ENCODE measurements at places on chromosomes 3 and 15.

DNA sequence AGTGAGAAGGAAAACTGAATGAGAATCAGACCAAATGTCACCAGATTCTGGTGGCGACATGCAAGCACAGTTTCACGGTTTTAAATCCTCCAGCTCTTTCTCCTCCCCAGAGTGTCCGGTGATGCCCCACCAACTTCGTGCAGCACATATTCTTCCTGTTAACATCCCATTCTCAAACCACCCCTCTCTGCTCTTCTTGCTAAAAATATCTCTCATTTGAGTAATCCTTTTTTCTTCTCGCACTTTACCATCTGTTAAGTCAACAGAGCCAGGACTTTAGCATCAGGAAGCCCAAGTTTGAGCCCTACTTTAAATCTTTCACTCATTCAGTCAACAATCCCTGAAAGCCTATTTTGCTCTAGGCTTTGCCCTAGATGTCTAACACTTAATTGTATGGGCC lies 68.2 kb upstream of the VGLL4 start:
- no peak for DNase-seq

GRCh38 chr3:107920538-107920937 lies 170.3 kb downstream of the CD47 start:
- DNase-seq, result no peak

GRCh38 chr3:194198938-194199337 lies 63.0 kb downstream of the HES1 start:
- no peak for DNase-seq

DNA sequence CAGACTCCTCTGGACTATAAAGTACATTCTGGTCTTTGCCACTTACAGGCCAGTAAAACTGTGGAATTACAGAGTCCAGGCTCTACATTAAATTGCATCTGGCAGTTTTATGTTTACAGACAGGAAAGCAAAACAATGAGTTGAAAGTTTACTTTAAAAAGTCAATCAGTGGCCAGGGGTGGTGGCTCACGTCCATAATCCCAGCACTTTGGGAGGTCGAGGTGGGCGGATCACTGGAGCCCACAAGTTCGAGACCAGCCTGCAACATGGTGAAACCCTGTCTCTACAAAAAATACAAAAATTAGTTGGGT lies 53.8 kb downstream of the TM4SF4 start:
- DNase-seq, result no peak

DNA sequence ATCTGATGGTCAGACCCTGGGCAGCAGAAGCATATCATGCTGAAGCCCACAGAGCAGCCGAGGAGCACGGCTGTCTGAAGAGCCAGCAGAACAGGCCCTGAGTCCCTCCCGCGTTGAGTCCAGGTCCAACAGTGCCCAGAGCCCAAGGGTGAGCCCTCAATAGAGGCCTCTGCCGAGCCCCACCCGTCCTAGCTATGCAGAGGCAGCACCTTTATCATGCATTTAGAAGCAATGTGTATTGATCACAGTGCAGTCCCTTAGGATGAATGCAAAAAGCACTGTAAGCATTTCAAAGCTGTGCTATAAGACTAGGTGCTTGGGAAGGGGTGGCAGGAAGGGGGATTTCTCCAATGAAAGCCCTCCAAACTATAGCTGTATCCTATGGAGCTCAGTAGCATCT lies 208.5 kb downstream of the GABRB3 start:
- no peak for DNase-seq

DNA sequence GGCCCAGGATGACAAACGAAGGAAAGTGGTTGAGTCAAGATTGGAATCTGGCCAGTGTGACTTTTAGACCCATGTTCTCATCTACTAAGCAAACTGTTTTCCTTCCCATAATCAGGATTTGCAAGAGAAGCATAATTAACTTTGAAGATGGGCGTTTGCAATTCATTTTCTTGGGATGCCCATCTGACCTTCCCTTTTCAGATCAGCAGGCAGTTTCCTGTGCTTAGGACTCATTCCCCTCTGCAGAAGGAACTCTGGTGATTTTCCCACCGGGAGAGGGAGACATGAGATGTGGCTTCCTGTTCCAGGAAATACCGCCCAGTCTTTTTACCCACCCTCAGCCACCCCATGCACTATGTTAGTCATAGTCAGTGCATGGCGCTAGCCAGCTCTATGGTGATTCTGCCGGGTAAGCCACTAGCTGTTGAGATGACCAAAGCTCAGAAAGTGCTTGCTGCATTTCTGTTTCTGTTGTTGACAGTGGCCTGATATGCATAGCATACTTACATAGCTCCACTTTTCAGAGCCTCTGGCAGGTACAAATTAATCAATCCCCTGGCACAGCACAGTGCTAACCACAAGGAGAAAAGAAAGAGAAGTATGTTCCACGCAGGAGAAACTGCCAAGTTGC lies 129.4 kb downstream of the VGLL4 start:
- DNase-seq, result no peak

GRCh38 chr3:147652651-147653366 lies 243.6 kb downstream of the ZIC1 start:
- no peak for DNase-seq

DNA sequence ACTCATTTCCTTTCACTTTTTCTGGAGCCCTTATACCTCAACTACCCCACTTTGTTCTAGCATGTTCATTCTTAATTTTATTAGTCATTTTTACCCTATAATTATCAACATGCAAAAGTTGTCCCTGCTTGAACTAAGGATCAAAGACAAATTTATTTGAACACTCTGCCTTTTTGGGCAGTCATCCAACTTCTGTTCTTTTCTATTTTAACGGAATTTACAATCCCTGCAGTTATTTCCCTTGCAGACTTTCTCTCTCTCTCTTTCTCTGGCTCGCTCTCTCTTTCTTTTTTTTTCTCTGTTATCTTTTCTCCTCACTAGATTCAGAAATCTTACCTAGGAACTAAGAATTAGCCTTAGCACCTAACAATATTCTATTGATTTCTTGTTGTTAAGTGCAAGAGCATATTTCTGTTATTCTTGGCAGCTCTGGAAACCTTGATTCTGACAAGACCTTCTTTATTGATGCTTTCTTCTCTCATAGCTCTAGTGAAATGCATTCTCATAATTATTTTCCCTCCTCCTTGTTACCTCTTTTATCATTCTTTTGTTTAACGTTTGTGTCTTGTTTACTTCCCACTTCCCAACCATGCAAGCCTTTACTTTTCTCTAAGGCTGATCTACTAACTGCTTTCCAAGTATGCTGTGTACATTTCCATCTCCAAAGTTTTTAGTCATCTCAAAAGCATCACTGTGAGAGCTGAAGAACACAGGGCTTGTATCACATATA lies 951.6 kb downstream of the DIPK2A start:
- DNase-seq, result no peak

DNA sequence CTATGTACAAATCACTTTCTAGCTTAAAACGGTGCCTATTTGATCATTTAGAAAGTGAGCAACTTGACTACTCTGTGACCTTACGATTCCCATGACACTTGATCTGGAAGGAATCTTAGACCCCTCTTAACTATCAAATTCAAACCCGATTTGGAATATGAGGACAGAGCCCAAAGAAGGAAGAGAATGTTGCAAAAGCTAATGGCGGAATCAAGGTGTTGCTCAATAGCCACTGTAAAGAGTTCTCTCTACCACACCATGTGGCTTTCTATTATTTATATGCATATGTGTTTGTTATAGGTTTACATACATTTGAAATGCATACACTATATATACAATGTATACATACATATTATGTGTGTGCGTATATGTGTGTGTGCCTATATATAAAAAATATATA lies 39.9 kb downstream of the PYDC2 start:
- no peak for DNase-seq

DNA sequence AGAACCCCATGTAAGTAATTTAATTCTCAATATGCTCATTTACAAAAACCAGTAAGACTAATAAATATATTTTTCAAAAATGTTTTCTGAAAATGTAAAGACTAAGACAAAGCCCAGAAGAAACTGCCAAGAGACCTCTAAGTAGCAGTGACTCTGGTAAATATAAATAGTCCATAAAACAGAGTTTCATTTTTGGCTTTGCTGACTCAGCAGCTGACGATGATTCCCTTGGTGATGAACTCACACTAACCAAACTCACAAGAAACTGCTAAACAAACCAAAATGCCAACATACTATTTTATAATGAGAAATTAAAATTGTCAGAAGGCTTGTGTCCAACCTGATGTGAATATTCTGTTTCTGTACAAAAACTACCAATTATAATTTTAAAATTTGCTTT lies 31.5 kb upstream of the IMPG2 start:
- DNase-seq, result no peak

DNA sequence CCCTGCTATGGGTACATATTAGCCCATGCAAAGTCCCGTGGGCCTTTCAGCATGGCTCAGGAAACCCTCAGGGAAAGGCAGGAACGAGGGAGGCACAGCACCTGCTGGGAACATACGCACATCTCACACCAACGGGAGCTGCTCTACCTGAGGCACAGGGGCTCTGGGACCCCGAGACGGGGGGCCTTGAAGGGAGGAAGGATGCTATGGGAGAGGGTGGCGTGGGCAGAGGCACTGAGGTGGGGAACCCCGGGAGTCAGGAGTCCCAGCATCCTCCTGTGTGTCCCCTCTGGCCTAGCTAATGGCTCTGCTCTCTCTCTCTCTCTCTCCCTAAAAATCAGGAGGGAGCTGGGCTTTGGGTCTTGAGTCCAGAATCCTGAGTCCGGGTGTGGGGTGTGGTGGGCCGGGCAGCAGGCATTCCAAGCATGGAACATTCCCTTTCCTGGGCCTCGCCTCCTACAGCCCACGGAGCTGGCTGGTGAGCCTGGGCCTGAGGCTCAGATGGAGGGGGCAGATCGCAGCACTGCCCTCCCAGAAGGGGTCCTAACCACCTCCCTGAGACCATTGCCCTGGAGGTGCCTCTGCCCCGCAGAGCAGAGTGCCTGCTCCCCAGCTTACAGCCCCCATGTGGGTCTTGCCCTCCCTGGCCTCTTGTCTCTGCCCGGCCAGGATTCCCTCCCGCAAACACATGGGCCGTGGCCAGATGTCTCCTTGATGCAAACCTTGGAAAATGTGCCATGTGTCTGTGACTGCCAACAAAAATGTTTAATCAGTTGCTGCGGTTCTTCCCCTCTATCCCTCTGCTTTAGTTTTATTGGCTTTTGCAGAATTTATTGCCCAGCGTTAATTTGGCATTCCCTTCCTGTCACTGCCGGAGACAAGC lies 101.6 kb downstream of the TMEM266 start:
- no peak for DNase-seq

DNA sequence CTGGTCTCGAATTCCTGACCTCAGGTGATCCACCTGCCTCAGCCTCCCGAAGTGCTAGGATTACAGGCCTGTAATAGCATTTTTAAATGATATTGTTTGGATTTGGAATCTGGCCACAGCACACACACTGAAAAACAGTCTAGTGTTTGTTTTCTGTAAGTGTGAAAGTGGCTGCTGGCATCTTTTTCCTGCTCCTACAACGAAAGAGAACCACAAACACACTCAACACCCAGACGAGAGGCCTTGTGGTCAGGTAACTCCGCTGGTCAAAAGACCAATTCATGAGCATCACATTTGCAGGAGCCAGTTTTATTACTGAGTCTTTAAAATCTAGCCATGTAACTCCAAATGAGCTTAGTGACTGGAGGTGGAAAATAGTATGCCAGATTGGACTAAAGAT lies 50.2 kb downstream of the IMPG2 start:
- no peak for DNase-seq

- DNase-seq, result no peak
Measured at GRCh38 chr15:55434989-55435825, 26.9 kb downstream of the PIERCE2 start.

GRCh38 chr15:45734260-45734711 lies 99.5 kb downstream of the SQOR start:
- DNase-seq, result no peak

DNA sequence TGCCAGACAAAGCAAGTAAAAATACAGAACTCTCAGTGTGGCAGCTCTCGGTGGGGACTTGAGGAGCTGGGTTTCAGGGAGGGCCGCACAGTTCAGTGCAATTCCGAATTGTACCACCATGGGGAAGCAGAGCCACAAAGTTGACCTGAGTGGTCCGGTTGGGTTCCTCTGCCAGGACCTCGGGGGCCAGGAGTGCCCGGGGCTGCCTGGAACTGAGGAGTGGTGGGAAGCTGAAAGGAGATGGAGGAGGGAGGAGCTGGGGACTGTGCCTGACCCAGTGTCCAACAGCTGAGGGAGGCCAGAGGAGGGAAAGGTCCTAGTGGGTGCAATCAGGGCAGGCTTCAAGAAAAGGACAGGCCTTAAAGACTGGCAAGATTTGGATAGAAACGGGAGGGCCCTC lies 32.2 kb upstream of the TRH start:
- DNase-seq, result no peak

- no peak for DNase-seq
Measured at GRCh38 chr15:64865998-64866520, 24.3 kb downstream of the PLEKHO2 start.

DNA sequence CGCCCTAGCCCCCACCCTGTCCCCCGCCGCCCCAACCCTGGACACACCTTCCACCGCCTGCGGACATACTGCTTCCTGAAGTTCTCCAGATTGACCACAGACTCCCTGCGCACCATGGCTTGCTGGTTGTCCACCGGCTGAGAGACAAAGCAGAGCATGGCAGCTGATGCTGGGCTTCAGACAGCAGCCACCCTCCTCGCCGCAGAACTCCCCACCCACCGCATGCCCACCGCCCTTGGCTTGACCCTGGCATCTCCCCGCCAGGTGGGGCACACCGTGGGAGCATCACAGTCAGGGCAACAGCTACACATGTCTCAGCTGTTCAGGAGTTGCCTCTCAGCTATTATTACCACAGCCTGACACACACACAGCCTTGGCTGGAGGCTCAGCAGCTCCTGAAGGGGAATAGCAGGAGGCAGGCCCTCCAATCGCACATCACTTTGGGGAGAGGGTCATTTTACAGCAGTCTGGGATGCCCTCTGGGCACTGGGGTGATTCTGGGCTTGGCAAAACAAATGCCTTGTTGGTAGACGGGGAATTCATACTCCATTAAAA lies 78.4 kb upstream of the HERC1 start:
- DNase-seq, result no peak

DNA sequence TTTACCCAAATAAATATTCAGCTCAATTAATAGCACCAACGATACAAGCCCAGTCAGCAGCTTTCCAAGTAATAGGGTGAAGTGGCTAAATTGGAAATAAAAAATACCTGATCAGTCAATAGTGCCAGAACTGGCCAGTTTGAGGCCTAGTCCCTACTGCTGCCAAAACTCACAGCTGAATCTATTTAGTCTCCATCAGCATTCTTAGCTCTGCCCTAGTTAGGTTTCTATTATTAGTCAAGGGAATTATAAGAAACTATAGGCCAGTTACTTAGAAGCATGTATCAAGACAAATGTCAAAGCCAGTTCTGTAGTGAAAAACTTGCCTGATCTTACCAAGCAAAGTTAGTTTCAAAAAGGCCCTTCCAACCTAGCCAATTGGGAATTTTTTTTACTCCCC lies 146.2 kb upstream of the ZBTB20 start:
- no peak for DNase-seq

GRCh38 chr15:60854858-60855564 lies 374.1 kb downstream of the RORA start:
- no peak for DNase-seq

DNA sequence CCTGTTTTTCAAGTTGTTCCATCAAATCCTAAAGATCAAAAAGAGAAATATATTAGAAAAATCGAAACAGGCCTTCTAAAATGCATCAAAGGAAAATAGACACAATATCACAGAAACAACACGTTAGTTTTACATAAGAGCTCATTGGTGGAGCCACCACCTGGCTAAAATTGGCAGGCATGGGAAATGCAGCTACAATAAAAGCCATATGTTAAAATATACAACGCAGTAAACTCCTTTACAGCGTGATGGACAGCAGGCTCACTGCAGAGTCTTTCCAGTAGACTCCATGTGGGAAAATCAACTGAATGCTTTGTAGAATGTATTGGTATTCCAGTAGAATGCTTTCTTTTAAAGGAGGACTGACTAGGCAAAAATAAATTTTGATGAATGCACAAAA lies 40.9 kb upstream of the MYO5C start:
- DNase-seq, result no peak

- no peak for DNase-seq
Measured at GRCh38 chr15:29785642-29786041, 36.6 kb downstream of the TJP1 start.

Data from stimulated activated CD4-positive, alpha-beta T cell treated with anti-CD3 and anti-CD28 coated beads, Interleukin-1b, Interleukin-23, amount 100 ng/mL, for 1 hour (primary cell).